ENCODE measurements at places on chromosomes 11 and 22.

DNA sequence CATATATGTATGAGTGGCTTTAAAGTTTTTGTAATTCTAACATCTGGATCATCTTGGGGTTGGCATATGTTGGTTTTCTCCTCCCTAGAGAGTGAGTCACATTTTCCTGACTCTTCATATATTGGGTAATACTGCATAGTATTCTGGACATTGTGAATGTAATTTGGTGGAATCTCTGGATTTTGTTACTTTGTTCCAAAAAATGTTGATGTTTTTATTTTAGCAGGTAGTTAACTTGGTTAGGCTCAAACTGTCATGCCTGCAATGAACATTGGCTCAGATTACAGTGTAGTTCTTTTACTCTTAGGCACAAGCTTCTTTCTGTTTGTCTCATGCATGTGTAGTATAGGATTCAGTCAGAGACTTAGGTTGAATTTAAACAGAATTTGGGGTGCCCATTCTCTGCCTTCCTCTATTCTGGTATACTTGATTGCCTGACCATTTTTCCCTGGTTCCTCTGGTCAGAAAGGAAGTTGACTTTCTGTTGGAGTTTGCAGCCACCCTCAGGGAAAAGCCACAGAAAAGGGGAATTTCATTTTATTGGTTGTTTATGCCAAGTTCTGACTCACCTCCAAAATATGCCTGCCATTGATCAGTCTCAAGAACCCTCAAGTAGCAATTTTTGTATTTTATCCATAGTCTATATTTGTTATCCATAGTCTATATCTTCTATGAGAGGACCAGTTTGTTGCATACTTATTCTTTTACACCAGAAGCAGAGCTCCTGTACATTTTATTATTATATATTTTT, 151.7 kb downstream of the UVRAG start:
- no peak for DNase-seq

GRCh38 chr11:445765-446588, 4.1 kb upstream of the PTDSS2 start:
- no peak for DNase-seq

DNA sequence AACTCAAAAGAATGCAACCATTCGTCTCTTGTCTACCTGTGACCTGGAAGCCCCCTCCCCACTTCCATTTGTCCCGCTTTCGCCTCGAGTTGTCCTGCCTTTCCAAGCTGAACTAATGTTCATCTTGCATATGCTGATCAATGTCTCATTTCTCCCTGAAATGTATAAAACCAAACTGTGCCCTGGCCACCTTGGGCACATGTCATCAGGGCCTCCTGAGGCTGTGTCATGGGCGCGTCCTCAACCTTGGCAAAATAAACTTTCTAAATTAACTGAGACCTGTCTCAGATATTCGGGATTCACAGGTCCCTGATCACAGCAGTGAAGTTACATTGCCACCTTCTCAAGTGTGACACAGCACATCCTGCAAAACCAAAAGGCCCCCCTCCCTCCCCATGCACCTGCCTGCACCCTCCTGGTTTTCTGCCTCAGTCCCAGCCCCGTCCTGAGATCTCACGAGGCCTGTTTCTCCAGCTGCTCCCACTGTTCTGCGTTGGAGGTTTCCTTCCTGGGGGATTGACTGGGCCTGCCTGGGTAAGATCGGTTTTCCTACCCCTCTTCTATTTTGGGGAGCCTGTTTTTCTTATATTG, 1328.7 kb downstream of the TBC1D22A start:
- DNase-seq = no peak

DNA sequence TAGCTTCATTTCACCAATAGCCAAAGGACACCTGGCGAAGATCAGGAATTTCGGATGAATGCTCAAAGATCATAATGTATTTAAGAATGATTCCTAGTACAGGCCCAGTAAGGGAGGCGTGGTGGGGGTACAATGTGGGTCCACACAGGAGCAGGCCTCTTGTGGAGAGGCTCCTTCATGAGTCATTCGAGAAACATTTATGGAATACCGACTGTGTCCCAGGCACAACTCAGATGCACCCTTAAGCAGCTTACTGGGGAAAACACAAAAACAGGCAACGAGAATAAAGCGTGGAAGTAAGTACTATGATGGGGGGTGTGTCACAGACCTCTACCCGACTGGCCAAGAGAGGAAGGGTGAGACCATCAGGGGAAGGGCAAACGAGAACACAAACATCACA, 44.5 kb downstream of the SMCO4 start:
- no peak for DNase-seq

DNA sequence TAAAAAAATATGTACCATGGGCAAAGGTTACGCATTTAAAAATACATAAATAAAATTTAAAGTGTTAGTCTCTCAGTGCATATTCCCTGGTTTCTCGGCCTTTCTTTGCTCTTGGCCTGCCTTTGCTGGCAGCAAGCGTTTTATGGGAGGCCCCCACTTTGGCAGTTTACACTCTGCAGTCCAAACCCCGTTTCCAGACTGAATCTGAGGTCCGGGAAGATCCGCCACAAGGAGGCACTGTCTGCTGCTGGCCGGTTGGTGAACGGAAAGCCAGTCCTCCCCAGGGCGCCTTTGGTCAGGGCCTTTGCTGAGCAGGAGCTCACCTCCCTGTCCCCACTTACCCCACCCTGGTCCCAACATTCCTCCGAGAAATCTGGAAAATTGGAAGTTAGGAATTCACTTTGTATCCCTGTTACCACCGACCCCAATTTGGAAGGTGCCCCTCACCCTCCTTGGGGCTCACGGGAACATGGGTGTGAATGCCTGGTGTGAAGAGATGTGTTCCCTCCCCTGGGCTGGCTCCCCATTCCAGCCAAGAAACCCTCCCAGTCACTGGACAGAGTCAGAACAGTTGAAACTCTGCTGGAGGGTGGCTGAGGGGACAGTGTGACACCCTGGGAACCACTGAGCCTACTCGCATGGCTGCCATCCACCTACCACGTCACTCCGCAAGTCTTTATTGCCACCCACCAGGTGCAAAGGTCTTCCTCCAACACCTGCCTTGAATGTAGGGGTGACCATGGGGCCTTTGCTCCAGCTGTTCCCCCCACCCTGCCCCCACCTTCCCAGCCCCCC, 9.4 kb upstream of the SF1 start:
- no peak for DNase-seq

DNA sequence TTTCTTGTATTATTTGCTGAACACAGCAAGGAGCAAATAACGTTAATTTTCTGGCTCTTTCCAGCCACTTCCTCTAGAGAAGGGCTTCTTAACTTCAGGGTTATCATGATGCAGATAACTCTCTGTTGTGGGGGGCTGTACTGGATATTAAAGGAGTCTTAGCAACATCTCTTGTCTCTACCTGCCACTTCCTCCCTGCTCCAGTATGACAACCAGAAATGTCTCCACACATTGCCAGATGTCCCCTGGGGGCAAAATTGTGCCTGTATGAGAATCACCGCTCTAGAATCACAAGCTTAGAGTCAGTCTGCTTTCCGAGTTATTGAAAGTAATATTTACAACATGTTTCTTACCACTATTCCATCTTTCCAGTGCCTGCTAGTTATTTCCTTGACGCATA, 6.8 kb downstream of the JRKL start:
- DNase-seq = no peak

DNA sequence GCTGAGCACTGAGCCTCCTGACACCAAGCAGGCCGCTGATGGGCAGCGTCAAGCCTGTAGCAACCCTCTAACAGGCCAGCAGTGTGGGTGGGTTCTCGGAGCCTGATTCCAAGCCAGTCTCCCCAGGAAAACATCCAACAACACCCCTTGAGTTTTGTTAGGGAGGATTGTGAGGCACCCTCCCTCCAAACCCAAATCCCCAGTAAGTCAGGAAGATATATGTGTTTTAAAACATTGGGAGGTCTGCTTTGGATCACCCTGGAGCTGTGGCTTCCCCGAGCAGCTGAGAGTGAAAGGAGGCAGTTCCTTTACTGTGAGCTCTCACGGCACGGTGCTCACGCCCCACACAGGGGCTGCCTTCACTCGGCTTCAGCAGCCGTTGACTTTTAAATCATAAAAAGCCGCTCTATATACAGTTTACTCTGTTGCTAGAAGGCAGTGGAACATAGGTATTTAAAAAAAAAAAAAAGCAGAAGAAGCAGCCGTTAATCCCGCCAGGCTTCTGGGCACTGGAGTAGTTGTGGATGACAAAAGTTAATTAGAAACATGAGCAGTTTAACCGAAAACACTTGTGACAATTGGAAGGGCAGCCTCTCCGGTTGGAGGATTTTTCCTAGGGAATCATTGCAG, 218.6 kb downstream of the NAV2 start:
- DNase-seq = no peak
